ENCODE measurements at places on chromosomes 16 and 17.

- no peak for DNase-seq
These were observed 1.2 kb downstream of the B9D1 start for GRCh38 chr17:19361326-19361725.

- DNase-seq, result peak; percentile 67
These were observed 94.2 kb downstream of the NTN1 start for GRCh38 chr17:9115214-9116191.

DNA sequence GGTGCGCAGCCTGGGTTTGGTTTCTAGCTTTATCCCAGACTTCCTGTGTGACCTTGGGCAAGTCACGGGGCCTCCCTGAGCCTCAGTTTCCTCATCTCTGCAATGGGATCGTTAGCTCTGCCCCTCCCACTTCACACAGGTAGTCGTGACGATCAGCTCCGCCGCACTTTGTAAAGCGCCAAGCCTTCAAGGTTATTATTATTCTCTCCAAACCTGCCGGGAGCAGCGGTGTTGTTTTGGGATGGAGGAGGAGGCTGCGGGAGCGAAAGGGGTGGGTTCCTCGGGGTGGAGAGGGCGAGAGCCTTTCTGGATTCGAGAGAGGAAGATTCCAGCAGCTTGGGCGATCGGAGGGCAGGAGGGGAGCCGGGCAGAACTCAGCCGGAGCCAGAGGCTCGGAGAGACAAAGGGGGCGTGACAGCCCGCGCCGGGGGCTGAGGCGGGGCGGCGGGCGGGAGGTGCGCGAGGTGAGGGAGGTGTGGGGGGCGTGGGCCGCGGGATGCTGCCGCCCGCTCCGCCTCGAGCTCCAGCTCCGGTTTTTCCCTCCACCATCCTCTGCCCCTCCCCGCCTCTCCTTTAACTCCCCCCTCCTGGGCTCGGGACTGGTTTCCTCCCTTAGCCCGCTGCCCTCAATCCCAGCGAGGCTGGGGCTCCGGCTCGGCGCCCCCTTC, at the start of gene EFNB3:
EFNB3 (plus strand) TSS at position 602 of the 668 bp plus-strand sequence. CDS start 397 bp downstream, outside the sequence.
- DNase-seq, result no peak

GRCh38 chr17:43356999-43357398, 41.8 kb upstream of the ARL4D start:
- DNase-seq, result no peak

DNA sequence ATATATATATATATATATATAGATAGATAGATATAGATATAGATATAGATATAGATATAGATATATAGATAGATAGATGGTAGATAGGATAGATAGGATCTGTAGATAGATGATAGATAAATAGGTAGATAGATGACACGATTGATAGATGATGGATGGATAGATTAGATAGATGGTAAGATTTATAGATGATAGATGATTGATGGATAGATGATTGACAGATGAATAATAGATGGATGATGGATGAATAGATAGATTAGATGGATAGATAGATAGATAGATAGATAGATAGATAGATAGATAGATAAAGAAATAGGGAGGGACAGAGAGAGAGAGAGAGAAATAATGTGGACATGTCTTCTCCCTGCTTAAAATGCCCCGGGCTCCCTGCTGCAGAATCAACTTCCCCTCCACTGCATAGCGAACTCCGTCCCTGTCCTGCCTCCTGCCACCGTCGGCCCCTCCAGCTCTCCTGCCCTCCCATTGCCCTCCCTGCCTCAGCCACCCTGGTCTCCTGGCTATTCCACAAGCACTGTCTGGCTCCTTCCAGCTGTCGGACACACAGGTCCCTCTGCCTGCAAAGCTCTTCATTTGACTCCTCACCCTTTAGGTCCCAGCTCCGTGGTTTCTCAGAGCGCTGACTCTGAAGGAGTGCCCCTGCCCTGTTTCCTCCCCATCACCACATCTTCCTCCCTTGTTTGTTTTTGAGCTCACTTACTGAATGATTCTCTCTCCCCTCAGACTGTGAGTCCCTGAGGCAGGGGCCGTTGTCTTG, 254.0 kb downstream of the KATNIP start:
- peak; percentile 12 for DNase-seq

Data from GDM1 (cell line).